ENCODE measurements at places on chromosomes 4 and X.
A peak's percentile ranks its signal among the peaks of the same experiment; 100 is the strongest.

GRCh38 chr4:4854649-4855295 is 4.7 kb upstream of the MSX1 start:
- DNase-seq = no peak

DNA sequence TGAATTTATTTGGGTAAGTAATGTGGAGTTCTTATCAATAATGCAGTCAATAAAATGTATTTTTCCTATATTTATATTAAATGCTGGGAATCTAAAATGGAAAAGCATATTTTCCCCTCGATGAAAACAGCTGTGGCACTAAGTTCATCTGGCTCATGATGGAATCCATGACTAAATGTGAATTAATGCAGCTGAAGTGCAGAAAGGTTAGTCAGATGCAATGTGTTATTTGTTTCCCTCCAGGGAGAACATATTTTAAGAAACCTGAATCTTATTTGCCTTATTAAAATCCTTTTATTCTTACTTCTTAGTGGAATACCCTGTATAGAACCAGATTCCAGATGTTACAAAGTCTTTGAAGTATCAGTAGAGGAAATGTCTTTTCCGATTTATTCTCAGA is 247.9 kb downstream of the ARHGAP24 start:
- DNase-seq = peak; percentile 85

DNA sequence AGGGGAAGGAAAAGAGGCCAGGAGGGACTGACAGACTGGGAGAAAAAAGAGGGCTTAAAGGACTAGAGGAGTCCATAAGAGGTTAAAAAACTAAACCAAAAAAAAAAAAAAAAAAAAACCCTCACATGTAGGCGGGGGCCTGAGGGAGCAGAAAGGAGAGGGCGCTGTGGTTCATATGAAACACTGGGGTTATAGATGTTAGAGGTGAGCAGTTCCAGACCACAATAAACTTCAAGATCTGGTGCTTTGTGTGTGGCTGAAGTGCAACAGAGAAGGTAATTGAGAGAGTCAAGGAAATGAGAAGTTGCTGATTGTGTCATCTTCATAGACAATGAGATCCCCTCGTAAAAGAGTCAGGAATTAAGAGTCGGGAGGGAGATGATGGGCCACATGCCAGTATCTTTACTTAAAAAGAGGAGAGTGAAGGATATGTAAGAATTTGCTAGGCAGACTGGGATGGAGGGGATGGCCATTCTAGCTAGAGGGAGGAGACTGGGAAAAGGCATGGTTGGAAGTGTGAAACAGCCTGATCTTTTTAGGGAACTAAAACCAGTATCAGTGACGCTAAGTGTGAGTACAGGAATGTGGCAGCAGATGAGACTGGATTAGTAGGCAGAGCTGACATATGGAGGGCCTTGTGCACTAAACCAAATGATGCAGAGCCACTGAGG is 18.4 kb upstream of the OGT start:
- DNase-seq = no peak

DNA sequence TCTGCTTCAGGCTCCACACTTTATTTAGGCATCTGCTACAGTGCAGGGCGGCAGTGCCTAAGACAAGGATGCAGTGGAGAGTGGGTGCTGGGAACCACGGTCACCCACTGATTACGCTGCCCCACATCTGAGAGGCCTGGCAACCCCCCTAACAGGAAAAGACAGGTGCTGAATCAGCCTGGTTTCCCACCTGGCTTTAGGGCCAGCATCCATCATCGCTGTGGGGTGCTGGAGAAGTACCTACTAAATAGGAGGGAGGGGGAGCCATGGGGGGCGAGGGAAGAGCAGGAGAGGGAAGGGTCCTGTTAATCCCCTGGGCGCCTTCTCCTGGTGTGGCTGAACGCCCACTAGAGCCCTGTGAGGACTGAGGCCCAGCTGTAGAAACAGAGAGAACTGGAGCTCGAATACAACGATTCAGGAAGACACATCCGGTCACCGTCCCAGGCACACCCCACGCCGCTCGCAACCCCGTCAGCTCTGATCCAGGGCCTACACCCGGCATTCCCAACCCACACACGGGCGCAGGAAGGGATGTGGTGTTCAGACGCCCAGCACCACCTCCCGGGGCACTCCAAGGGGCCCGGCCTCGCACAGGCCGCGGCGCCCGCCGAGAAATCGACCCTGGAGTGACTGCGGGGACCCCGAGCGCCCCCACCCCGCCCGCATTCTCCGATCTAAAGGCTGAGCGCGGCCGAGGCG is 554 bp downstream of the DCTD start:
- DNase-seq = peak; percentile 84

DNA sequence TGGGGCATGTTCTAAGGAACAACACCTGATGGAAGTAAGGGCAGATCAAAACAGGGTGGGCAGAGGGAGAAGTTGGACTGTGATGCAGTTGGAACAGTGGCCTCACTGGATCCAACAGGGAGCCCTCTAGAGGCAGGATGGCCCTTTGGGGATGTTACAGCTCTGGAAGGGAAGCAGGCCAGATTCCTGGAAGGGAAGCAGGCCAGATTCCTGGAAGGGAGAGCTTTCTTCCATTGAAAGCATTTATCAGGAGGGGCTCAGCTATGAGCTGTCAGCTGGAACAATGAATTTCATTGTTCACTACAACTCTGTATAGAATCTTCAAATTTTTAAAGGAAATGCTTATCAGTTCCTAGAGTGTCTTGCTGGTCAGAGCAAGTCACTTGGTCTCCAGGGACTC is 17.7 kb downstream of the IL15 start:
- DNase-seq = no peak

- DNase-seq = no peak
Measured at GRCh38 chrX:1558761-1559468, 21.9 kb upstream of the P2RY8 start.

DNA sequence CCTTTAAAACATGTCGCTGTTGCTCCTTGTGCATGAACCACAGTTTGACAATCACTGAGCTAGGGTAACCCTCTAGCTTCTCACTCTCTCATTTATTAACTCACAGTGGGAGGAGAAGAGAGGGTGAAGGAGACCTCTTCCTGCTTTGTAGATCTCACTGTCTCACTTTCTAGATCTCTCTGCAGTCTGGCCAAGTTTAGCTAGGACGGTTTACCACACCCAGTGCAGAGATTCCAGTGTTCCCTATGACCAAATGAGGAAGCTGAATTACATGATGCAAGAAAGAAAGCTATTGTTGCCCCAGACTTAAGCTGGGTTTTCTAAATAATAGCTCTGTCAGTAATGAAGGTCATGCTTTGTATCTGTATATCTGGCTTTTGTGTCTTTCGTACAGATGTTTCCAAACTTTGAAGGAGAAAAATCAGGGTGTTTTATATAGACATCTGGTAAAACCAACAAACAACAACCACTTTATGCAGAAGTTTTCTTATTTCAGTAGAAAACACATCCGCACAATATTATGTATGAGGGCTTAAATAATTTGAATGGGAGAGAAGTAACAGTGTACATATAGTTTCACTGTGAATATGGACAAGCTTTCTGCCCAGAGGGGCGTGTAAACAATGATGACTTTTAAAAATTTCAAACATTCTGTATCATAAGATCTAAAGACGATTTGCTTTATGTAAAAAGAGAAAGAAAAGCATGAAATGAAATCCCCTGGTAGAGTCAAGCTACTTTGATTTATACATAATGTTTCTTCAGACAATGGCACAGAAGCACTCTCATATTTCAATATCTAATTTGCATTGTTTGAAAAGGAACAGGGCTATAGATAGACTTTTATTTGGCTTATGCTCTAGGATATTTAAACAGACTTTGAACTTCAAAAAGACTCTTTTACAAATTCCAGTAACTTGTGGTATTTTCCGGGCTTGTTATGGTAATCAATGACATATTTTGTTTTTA is 582.3 kb downstream of the FSTL5 start:
- peak; percentile 51 for DNase-seq

- peak; percentile 74 for DNase-seq
Measured at GRCh38 chr4:120921456-120922380, 808 bp downstream of the PRDM5 start.

GRCh38 chr4:58807843-58808615 is 1697.8 kb upstream of the IGFBP7 start:
- DNase-seq = no peak

- peak; percentile 97 for DNase-seq
Measured at GRCh38 chr4:150149381-150149780, 71.1 kb downstream of the DCLK2 start.

GRCh38 chr4:139988863-139989765 is 164.9 kb downstream of the MAML3 start:
- peak; percentile 90 for DNase-seq

Data from AG10803 (cell line).